SK-N-SH (cell line): ENCODE measurements at places on chromosomes 4 and X. TPM values are rescaled to one million over a fixed set of nuclear protein-coding genes. Genes with fewer than 3 reads are reported as not detected.

GRCh38 chr4:85127653-85128052 is 161.2 kb upstream of the WDFY3 start:
- DNase-seq = peak; percentile 77

- DNase-seq = no peak
Observed at GRCh38 chrX:78555401-78555980, 103.6 kb downstream of the RTL3 start.

DNA sequence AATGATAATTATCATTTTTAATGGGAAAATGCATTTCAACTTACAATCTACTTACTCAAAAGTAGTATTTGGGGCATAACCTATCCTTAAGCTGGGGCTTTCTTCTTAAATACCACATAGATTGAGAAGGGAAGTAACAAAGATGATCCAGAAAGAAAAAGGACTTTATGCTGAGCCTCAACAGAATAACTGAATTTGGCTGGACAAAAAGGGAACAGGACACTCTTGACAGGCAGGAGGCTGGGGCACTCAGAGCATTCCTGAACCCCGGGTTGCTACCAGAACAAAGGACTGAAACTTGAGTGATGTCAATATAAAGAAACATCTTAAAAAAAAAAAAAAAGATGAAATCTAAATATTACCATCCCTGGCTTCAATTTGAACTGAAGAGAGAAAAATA is 23.9 kb downstream of the RELL1 start:
- DNase-seq = no peak

DNA sequence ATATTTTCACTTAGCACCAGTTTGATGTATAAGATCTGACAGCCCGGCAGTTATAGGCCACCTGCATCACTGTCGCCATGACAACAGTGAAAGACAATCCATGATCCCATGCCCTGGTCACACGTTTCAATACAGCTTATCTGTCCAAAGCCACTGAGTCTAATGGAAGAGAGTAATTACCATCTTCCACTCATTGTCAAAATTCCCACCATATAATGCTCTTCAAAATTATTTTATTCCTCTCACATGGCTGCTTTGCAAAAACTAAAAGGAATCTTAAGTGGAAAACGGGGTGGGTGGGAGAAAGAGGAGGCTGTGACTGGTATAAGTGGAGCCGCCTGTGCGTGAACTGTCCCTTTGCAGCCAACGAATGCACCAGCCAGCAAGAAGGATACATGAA is 44.2 kb downstream of the MAML3 start:
- DNase-seq = peak; percentile 50

DNA sequence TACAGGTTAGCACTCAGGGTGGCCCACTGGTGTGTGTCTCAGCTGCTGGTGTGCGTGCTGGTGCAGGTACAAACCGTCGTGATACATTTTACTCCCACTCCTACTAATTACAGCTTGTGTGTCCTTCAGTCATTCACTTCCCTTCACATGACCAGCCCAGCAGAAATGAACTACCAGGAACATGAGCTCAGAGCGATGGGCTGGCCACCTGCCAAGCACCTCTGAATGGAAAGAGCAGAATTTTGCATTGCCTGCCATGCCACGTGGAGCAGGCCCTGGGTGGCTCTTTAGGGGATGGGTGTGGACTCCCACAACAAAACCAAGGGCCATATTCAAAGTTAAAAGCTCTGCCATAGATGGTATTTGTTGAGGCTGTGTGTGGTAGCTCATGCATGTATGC is 58.9 kb upstream of the PGM2 start:
- DNase-seq = no peak

DNA sequence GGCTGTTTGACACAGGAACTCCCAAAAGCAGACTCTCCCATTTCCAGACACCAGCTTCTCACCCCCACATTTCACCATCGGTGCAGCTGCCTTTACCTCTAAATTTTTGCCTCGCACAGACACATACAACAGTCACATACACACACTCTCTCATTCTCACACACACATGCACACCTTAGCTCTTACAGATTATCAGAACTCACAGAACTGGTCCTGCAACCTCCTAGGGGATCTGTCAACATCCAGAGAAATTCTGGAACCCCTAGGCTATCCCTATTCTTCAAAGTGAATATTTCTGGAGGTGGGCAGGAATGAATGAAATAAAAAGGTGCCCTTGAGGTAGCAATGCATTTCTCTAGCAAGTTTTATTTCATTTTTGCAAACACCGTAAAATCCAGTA is 4.1 kb downstream of the HS6ST2 start:
- DNase-seq = no peak

DNA sequence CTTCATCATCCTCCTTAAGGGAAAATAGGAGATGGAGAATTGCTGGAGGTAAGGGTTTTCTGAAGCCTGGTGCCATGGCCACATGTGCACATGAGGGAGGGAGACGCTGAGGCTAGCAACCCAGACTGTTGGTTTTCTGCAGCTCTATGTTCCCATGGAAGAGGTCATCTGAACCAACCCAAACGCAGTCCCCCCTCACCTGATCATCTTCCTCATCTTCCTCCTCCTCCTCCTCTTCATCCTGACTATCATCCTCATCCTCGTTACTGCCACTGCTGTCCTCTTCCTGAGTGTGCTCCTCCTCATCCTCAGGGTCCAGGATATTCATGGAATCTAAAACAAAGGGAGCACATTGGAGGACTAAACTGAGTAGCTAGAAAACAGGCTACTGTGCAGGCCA is 124.6 kb downstream of the HUWE1 start:
- no peak for DNase-seq

DNA sequence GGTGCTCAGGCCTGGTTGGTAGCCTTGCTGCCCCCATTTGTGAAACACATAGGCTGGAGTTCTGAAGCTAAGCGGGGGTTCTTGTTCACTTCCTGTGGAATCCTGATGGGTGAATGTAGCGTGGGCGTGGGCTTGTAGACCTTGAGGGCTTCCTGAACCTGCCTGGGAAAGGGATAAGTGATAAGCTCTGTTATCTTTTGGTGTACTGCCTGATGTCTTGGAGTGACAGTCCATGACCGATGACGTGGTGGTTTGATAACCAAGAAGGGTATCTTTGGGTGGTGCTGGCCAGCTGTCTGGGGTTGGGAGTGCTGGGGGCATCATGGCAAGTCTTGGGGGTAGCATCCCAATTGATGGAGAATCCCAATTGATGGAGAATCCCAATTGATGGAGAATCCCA is 17.5 kb upstream of the WDR1 start:
- no peak for DNase-seq

DNA sequence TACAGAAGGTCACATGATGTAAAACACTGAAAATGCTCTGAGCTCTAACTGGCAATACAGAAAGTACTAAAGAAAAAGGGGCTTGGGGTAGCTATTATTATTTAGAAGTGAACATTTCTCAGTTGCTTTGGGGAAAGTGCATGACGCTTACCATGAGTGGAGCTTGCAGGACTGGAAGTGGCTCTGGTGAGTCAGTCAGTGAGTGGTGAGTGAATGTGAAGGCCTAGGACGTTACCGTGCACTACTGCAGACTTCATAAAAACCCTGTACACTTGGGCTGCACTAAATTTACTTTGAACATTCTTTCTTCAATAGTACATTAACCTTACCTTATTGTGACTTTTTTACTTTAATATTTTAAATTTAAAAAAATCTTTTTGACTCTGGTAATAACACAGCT is 89.3 kb upstream of the ENPP6 start:
- DNase-seq = no peak

The CRLF2 gene
- not detected in 2 replicates for polyA plus RNA-seq

The CTAG1A gene
- polyA plus RNA-seq = not detected in 2 replicates

The PPP2R2C gene
- polyA plus RNA-seq = 0.08 and 0.21 TPM in 2 replicates
